ENCODE measurements at places on chromosomes 2 and 18. TPM values are rescaled to one million over a fixed set of nuclear protein-coding genes. Genes with fewer than 3 reads are reported as not detected.

ABCG8 gene
- not detected for total RNA-seq

ZNF407 gene
- 4.4 TPM for total RNA-seq

DNA sequence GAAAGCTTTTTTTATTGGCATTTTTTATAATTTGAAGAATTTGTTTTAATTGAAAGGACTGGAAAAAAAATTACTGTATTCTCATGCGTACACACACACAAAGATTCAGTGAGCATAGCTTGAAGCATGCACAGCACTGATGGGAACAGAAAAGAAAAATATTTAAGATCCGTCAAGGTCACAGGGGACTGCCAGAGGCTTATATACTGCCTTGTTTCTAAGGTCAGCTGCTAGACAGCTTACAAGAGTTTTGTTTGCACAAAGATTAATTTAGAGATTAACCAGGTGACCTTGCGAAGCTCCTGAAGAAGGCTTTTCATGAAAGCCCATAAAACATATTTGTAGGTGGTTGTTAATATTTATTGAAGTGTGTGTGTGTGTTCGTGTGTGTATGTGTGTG, 396.3 kb downstream of the TRIB2 start:
- no peak for DNase-seq

DNA sequence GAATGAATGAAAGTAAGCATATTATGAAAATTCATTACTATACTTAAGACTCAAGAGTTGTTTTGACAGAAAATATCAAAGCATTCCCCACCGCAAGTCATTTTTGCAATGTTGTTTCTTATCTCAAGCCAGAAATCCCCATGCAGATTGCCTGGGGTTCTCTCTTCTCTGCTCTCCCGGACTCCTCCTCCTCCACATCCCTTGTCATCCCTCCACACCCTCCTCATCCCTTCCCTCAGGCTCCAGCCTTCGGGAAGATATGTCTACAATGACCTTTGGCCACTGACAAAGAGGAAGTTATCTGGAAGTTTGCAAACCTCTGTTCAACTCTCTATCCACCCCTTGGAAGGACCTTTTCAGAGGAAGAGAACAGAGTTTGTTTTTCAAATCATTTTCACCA, 11.9 kb downstream of the TFCP2L1 start:
- no peak for DNase-seq

GRCh38 chr2:215658635-215659305, 222.9 kb upstream of the FN1 start:
- no peak for DNase-seq

- no peak for DNase-seq
Observed at GRCh38 chr2:77507657-77508056, 14.5 kb downstream of the LRRTM4 start.
